Fibroblast of skin of right biceps (primary cell): ENCODE measurements at places on chromosomes 2 and 18.

DNA sequence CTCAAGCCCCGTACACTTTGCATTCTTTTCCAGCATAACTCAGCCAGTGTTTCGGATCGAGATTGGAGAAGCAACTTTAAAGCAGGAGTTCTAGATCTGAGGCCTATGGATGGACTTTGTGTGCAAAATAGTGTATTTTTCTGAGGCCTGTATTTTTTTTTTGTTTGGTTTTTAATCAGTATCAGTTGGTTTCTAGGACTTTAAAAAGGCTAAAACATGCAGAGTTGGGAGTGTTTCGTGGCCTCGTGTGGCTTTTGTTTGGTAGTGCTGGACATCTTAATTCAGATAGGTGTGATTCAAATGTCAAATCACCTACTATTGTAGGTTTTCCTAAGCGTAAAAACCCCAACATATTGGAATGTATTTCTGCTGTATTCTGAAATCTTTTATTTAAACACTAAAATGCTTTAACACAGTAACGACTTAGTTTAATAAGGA, 282 bp upstream of the PUS10 start:
- DNase-seq = no peak

DNA sequence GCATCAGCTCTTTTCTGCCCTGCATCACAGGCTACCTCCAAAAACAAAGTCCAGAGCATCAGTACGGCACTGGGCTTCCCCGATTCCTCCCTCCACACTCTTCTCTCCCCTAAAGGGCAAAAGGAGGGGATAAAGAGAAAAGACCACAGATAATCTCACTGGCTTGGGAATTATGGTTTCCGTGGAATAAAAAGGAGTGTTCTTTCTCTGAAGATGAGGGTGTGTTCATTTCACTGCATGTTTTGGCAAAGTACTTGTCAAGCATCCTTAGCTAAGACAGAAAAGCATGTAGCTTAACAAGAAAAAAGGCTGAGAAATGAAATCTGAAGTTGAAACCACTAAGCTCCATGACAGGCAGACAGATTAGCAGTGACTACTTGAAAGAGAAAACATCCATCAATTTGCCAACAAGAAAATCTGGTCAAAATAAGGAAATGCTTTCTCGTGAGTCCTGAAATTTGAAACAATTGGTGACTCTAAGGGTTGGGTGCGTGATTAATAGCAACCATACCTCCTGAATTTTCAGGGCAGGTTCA, 20.6 kb upstream of the DSG3 start:
- DNase-seq = no peak

DNA sequence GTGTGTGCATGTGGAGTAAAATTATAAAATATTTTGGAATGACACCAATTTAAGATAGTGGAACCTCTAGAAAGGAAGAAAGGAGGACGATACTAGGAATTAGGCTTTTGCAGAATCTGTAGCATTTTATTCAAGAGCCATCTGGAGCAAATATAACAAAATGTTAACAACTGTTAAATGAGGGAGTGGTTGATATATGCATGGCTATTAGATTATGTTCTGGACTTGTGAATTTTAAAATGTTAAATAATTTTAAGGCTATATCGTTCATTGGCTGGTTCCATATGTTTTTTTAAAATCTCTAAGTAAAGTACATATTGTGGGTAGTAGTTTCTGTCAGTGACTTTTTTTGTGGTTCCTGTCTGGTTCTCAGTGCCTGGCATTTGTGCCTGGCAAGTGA, 123.2 kb downstream of the PKP4 start:
- no peak for DNase-seq

DNA sequence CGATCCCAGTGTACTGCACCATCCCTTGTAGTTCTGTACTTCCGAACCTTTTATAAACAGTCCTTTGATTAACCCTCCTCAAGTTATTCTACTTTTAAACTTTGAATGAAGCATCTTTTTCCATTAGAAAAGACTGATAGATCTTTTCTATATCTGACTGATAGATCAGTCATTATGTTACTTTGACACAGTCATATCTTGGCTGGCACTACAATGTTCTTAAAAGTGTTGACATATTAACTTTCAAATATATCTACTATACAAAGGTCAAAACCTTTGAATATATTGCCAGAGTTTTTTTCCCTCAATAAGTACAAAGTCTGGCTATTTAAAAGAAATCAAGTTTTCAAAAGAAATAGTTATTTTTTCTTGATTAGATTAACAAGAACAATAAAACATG, 35.4 kb upstream of the NABP1 start:
- no peak for DNase-seq

- DNase-seq = no peak
These were observed 84.5 kb upstream of the DTNB start for GRCh38 chr2:25757906-25758305.
